A549 treated with Hydrocortisone at 1 μM for 4 hours (cell line): ENCODE measurements at places on chromosomes 4 and X. TPM values are rescaled to one million over a fixed set of nuclear protein-coding genes. Genes with fewer than 3 reads are reported as not detected.

LAGE3 gene
- total RNA-seq = 36.3 to 74.0 TPM (median 65.8 TPM) in 5 replicates

LRCH2 gene
- 0.02 to 0.03 TPM (median 0.03 TPM) in 5 replicates for total RNA-seq

PORCN gene
- total RNA-seq = 15.4 to 17.4 TPM (median 16.0 TPM) in 5 replicates

NAP1L2 gene
- total RNA-seq = 0.76 to 1.3 TPM (median 1.0 TPM) in 5 replicates

GAB1 gene
- 1.6 to 3.8 TPM (median 2.3 TPM) in 5 replicates for total RNA-seq

FGFBP1 gene
- 2.7 to 3.8 TPM (median 3.3 TPM) in 5 replicates for total RNA-seq

FREM3 gene
- not detected in 5 replicates for total RNA-seq

MAGEA6 gene
- 11.0 to 13.6 TPM (median 12.4 TPM) in 5 replicates for total RNA-seq
